CD4-positive, alpha-beta T cell treated with Interleukin-1 beta for 1 hour (primary cell): ENCODE measurements at places on chromosomes 1 and 21.

- no peak for DNase-seq
These were observed 1.2 kb downstream of the SCMH1 start for GRCh38 chr1:41240781-41241353.

GRCh38 chr1:201053155-201053860 is 29.8 kb upstream of the KIF21B start:
- no peak for DNase-seq

DNA sequence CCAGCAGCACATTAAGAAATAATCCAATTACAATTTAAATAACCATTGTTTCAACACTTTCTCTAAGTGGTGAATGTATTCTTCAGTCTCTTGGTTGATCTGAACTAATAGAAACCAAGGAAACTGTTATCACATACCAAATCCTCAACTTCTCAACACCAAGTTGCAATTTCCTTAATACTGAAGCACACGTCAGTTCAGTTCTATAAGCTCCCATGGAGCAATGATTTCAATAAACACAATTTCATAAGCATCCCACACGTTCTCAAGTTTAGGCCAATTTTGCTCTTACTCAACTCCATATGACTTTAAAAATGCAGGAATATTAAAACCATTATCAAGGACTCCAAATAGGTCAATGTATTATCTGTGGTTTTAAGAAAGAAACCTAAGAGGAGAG is 5.8 kb upstream of the ERG start:
- DNase-seq: no peak

- no peak for DNase-seq
These were observed 16.0 kb downstream of the SH3BGR start for GRCh38 chr21:39467746-39468145.

GRCh38 chr1:29569971-29570634 is 333.8 kb downstream of the PTPRU start:
- DNase-seq: no peak

GRCh38 chr1:156033011-156033410 is 12.3 kb upstream of the SSR2 start:
- no peak for DNase-seq

DNA sequence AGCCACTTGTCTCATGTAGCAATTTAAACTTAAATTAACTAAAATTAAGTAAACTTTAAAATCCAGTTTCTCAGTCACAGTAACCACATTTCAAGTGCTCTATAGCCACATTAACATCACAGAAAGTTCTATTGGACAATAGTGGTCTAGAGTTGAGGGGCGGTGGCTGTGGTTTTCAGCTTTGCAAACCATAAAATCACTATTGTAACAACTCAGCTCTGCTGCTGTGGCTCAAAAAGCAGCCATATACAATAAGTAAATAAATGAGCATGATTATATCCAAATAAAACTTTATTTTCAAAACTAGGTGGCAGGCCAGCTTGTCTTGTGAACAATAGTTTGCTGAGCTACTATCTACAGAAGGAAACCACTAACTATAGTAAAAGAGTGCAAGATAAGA is 43.4 kb upstream of the C1orf53 start:
- DNase-seq: no peak

GRCh38 chr1:45880930-45881329 is 77.5 kb downstream of the MAST2 start:
- DNase-seq: no peak

DNA sequence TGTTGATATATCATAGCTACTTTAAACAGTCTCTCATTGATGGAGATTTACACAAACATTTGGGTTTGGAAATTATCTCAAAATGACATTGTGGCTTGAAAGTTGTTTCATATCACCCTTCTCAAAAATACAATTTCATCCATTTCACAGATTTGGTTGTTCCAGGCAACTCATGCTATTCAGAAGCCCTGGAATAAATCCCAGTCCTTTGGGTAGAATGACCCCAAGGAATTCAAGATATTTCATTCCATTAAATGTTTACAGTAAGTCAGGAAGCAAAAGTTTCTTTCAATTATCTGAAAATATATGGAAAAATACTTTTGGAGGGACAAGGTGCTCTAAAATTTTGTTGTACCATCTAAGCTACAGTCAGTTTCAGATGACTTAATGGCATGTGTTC is 27.1 kb downstream of the MPZL1 start:
- no peak for DNase-seq

- no peak for DNase-seq
These were observed 45.2 kb upstream of the SSX2IP start for GRCh38 chr1:84735483-84735882.

GRCh38 chr1:216836316-216836715 is 113.1 kb upstream of the ESRRG start:
- no peak for DNase-seq

DNA sequence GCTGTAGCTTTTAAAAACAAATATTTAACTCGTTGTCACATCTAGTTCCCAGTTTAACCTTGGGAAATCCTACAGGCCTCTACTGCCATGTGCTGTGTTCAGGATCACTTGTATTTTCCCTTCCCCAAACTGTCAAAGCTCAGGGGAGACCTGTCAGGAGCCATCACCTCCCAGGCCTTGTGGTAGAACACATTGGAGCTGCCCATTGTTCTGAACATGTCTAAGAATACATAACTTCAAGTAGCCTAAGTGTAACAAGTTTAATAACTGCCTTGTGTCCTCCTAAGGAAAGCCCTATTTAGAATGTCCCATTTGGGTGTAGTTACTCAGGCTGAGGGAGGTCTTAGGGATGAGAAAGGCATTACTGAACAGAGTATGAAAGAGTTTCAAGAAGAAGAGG is 28.6 kb upstream of the PIGC start:
- no peak for DNase-seq

DNA sequence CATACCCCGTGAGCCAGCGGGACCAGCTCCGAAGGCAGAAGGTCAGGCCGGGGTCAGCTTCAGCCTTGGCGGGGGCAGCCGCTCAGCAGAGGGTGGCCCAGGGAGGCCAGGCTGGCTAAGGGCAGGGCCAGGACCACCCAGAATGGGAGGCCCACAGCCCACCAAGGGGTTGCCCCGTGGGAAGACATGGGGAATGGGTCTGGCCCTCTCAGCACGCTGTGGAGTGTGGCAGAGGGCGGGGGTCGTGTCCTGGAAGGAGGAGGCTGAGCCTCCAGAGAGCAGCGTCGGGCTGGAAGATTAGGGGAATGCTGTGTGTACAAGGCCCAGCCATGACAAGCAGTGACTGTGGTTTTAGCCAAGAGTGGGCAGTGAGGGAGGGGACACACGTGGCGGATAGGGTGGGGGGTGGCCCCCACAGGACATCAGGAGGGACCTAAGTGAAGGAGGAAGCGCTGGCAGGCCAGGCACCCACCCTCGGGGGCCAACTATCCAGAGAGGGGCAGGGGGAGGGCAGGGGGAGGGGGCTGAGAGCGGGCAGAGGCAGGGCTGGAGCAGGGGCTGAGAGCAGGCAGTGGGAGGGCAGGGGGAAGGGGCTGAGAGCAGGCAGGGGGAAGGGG is 43.9 kb upstream of the POFUT2 start:
- DNase-seq: no peak

GRCh38 chr21:33339135-33339534 is 14.4 kb downstream of the IFNAR1 start:
- DNase-seq: no peak

GRCh38 chr1:3651026-3651929 is 1.0 kb upstream of the TP73 start:
- DNase-seq: peak; percentile 11

DNA sequence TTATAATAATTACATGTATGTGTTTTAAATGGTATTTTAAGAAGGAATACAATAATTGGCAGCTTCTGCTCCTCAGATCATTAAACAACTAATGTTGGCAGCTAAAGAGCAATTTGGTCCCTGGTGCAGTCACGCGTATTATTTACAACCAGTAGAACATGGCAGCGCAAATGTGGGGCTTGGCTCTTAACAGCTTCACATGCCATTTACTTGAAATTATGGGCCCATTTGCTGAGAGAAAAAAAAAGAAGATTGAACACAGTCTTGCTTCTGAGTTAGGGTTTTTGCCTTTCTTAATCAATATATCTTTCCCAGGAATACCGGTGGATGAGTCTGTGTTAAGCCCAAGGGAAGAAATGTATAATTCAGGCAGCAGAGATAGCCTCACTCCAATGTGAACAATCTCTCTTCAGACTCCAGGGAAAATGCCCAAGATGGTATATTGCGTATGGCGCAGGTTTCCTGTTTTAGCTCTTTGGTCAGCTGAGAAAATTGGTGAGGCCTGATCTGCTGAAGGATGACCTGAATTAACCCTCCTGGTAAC is 174.5 kb downstream of the DISC1 start:
- no peak for DNase-seq

DNA sequence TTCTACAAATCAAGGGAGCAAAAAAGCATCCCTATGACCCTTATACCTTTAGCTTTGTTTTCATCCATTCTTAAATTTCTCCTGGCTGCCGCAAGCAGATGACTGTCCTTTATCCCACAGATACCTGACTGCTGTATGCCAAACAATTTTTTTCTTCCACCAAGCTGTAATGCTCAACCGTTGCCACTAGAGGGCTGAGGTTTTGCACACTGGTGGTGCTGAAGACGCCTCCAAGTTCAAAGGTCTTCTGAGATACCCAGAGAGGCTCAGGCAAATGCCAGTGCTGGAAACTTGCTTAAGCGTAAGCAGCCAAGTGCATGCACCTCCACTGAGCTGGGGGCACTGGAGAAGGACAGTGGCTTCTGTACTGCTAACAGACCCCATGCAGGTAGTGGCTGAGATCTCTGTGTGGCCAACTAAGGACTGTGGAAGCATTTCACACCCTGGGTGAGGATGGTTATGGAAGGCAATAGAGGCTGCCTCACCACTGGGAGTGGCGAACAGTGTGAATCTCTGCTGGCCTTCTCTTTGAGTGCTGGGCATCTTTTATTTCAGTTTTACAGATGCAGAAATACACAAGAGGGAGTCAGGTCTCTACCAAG is 28.5 kb downstream of the CNIH3 start:
- peak; percentile 68 for DNase-seq

- DNase-seq: no peak
These were observed 294.8 kb downstream of the PTPRC start for GRCh38 chr1:198933515-198934222.

GRCh38 chr1:65417729-65418128 is 2.7 kb upstream of the LEPR start:
- DNase-seq: no peak

GRCh38 chr1:201212056-201212455 is 21.4 kb downstream of the IGFN1 start:
- DNase-seq: no peak

- DNase-seq: no peak
These were observed 8.1 kb downstream of the TFF3 start for GRCh38 chr21:42307106-42307505.

GRCh38 chr1:183490932-183491331 is 18.6 kb downstream of the SMG7 start:
- DNase-seq: no peak

GRCh38 chr1:204313675-204314074 is 46.1 kb downstream of the PLEKHA6 start:
- DNase-seq: no peak

- no peak for DNase-seq
These were observed 40.5 kb downstream of the TTC39A start for GRCh38 chr1:51289676-51290488.

DNA sequence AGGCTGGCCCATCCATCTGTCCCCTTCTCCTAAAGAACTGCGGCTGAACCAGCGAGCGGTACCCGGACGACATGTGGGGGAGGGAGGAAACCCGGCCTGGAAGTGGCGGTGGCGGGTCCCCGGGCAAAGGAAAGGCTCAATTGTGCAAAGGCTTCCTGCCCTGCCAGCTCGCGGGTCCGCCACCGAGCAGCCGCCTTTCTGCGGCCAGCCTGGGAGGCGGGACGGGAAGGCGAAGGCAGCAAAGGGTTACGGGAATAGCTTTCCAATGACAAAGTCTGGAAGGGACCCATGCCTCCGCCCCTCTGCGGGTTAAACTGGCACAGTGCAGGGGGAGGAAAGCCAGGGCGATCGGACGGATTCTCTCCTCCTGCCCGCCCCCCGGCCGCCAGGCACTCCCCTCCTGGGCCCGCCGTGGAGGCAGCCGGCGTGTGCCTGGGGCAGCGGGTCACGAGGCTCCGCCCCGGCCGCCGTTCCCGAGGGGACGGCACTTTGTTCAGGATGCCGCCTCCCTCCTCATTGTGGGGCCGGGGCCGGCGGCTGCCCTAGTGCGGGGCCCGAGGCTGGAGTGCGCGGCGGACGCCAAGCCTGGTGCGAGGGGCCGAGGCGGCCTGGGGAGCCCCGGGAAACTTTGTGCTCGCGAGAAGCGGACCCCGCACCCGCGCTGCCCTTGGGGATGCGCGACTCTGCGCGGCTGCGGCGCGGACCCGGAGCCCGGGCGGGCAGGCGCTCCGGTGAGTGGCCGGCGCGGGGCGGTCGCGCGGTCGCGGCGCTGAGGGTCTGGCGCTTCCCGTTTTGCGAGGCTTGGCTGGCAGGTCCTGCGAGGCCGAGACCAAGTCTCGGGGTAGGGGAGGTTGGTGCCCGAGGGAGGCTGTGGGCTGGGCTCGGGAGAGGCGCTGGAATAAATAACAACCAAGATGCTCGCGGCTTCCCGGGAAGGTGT is at the start of gene NAV1:
NAV1 (plus strand) TSS at position 516 of the 940 bp plus-strand sequence. CDS start 83,758 bp downstream, outside the sequence.
- DNase-seq: no peak

GRCh38 chr1:217453816-217454215 is 177.1 kb downstream of the GPATCH2 start:
- DNase-seq: no peak

DNA sequence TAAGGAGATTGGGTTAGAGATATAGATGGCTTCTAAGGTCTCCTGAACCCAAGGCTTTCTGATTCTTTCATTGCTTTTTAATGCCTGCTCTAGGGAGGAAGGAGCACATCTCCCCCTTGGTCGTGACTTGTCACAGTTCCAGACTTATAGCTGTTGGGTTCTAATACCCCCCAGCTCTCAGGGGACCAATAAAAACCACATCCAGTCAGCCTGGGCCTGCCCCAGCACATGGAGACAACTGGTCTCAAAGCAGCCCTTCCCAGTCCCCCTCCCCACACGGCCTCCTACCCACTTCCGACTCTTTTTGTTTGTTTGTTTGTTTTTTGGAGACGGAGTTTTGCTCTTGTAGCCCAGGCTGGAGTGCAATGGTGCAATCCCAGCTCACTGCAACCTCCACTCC is 23.3 kb downstream of the QSOX1 start:
- no peak for DNase-seq

GRCh38 chr1:98659879-98660278 is 1.6 kb upstream of the SNX7 start:
- DNase-seq: no peak

DNA sequence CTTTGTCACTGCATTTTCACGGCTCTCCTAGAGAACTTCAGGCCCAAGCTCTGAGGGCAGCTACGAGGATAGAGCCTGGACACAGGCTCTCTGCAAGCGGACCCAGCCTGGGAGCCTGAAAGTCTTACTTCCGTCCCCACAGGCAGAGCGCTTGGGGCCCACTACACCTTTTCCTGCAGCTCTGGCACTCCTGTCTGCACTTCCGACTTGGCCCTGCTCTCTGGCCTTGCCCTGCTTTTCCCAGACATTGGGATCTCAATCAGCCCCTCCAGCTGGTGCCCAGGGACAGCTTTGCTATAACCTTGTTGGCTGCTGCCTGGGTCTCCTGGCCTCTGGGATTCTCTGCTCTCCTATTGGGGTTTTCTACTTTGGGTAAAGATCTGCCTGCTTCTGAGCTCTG is 27.6 kb downstream of the WNT4 start:
- no peak for DNase-seq
